ENCODE measurements at places on chromosomes 6 and 20.

GRCh38 chr6:113672491-113673149 is 184.5 kb upstream of the MARCKS start:
- no peak for DNase-seq

DNA sequence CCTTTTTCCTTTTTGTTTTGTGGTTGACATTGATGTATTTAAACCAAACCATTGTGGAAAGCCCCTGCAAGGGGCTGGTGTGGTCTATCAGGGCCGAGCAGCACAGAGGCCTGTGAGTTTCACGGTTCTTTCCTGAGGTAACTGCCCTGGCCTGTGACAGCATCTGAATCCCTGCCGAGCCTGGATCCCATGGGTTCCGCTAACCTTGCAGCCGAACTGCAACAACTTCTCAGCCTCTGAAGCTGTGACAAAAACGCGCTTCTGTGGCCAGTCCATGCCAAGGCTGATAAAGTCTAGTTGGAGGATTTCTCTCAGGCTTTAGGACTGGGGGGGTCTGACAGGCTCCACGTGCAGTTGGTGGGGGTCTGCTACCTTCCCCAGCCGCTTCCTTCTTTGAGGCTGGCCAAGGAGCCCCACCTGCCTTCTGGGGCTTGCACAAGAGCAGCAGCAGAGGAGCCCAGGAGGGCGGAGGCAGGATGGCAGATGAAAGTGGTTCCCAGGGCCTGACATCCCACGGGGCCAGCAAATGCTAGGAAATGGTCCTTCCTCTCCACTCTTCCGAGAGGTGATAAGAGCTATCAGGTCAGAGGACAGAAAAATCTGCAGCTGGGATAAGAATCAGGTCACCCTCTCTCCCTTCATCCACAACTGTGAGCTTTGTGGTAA is 150.9 kb downstream of the PREX1 start:
- DNase-seq = no peak

GRCh38 chr6:31158140-31158862 is at the start of gene TCF19:
TSS of gene TCF19 (plus strand) at chr6:31158589. CDS start at chr6:31159470, 881 bp downstream.
- peak; percentile 99 for DNase-seq

GRCh38 chr6:98433325-98434056 is 400.9 kb upstream of the POU3F2 start:
- DNase-seq = no peak

GRCh38 chr6:144718431-144718830 is 433.3 kb downstream of the UTRN start:
- no peak for DNase-seq

GRCh38 chr6:159535656-159536350 is 157.2 kb downstream of the SOD2 start:
- DNase-seq = no peak

- DNase-seq = peak; percentile 63
Observed at GRCh38 chr6:4059115-4059777, 19.7 kb downstream of the FAM217A start.

GRCh38 chr6:27865850-27866356 is 46.3 kb downstream of the OR2B2 start:
- no peak for DNase-seq

- DNase-seq = peak; percentile 57
Observed at GRCh38 chr6:41306187-41306854, 19.8 kb upstream of the TREM1 start.

DNA sequence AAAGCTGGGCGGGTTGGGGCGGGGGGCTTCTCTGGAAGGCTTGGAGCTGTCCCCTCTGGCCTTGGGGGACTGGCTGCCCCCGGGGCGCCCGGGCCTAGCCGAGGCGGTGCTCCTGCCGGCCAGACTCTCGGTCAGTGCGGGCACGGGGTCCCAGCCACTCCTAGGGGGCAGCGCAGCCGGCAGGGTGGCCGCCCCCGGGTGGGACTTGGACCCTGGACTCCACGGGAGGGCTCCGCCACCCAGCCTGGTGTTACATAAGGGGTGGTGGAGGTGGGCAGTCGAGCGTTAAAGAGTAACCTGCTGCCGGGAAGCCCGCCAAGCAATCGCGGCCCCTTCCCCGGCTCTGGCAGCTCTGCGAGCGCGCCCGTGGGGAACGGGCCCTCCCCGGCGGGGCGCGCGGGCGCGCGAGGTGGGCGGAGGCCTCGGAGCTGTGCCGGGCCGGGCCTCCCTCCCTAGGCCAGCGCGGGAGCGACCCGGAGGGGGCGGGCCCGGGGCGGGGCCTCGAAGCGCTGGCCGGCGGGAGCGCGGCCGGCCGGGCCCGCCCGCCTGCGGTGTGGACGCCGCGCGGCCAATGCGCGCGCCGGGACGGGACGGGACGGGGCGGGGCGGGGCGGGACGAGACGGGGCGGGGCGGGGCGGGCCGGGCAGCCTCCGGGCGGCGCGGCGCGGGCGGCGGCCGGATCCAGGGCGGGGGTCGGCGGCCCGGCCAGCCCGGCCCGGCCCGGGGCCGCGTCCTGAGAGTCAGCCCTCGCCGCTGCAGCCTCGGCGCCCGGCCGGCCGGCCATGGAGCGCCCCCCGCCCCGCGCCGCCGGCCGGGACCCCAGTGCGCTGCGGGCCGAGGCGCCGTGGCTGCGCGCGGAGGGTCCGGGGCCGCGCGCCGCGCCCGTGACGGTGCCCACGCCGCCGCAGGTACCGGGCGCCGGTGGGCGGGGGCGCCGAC is at the start of gene SLC2A4RG:
Gene SLC2A4RG (plus strand): TSS at position 647 of the 940 bp plus-strand sequence. CDS start 137 bp downstream, at position 784.
- peak; percentile 72 for DNase-seq

DNA sequence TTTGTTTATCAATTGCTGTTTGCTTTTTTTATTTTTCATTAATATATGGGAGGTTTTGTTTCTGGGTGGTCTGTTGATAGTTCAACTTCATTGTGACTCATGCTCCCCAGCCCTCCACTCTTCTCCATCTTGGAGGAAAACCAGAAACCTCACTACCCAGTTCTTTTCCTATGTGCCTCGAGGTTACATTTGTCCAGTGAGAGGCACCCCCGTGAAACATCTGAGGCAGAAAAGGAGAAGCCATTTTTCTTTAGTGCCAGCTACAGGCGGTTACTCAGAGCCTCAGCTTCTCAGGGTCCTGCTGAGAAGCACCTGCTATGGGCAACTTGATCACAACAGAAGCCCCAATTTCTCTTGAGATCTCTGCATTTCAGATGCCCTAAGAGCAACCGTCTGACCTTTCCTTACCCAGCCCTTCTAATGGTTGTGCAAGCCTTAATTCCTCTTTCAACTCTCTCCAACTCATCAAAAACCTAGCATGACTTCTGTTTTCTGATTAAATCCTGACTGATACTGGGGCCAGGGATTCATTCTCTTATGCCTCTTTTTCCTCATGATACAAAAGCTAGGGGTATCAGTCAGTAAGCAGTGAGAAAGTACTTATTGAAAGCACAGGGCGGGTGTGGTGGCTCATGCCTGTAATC is 144.6 kb downstream of the ELOVL4 start:
- DNase-seq = no peak

- no peak for DNase-seq
Observed at GRCh38 chr6:158043586-158044524, 62.2 kb downstream of the SYNJ2 start.

DNA sequence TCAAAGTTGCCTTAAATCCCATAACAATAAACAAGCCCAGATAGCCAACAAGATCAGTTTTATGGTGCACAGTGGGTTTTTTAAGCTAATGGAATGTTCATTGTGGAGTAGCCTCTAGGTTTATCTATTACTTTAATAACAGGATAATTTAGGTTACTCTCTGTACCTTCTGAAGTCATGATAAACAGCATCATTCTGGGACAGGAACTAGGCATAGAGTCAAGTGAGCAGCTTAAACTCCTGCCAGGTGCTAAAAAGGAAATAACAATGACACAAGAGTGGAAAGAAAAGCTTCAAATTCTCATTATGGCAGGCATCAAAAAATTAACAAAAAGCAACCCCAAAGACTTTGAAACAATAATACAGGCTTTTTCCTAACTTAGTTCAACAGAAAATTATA is 228.8 kb downstream of the HACE1 start:
- no peak for DNase-seq

DNA sequence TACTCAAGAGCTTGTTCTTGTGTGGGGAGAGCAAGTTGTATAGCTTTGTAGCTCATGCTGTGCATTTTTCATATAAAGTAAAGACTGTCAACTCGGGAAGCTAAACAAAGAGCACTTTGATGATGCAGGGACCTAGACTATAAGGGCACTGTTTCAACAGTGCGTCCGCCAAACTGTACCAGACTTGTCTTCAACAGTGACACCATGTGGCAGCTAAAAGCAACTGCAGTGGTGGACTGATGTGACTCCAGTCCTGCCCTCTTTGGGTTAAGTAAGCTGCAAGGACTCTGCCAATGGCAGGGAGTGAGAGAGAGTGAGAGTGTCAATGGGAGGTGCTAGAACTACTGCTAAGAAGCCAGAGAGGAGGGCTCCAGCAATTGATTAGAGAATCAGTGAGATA is 48.1 kb upstream of the MC3R start:
- no peak for DNase-seq

- DNase-seq = no peak
Observed at GRCh38 chr6:137806914-137807682, 60.0 kb upstream of the TNFAIP3 start.

DNA sequence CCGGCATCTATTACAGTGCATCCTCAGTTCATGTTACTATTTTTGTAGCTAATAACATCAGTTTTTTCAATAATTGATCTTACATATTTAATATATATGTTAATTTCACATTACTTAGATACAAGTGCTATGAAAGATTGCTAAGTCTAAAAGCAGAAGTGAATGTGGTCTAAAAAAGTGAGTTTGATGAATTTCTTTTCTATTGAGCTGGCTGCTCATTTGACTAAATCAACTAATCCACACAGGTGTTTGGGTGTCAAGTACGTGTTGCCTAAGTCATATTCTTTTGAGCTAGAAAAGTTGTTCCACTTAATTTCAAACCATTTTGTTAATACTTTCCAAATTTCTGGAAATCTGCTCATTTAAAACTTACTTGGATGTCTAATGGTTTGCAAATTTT is 46.6 kb upstream of the EZR start:
- no peak for DNase-seq

DNA sequence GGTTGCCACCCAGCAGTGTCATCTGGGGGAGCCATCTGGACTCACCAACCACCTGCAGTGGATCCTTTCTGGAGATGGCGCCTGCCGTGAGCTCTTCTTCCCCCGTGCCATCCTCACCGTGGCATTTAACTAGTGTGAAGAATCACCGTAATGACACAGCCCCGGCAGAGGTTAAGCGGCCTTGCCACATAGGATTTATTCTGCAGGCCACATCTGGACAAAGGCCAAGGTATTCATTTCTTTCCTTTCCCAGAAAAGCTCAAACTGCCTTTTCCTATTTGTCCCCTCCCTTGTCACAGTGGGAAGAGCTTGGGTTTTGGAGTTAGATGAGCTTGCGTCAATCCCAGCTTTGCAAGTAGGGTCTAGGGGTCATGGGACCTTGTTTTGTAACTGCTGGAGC is 88.4 kb downstream of the PXDC1 start:
- DNase-seq = no peak

GRCh38 chr20:3749689-3750531 is 17.4 kb downstream of the HSPA12B start:
- DNase-seq = peak; percentile 12

DNA sequence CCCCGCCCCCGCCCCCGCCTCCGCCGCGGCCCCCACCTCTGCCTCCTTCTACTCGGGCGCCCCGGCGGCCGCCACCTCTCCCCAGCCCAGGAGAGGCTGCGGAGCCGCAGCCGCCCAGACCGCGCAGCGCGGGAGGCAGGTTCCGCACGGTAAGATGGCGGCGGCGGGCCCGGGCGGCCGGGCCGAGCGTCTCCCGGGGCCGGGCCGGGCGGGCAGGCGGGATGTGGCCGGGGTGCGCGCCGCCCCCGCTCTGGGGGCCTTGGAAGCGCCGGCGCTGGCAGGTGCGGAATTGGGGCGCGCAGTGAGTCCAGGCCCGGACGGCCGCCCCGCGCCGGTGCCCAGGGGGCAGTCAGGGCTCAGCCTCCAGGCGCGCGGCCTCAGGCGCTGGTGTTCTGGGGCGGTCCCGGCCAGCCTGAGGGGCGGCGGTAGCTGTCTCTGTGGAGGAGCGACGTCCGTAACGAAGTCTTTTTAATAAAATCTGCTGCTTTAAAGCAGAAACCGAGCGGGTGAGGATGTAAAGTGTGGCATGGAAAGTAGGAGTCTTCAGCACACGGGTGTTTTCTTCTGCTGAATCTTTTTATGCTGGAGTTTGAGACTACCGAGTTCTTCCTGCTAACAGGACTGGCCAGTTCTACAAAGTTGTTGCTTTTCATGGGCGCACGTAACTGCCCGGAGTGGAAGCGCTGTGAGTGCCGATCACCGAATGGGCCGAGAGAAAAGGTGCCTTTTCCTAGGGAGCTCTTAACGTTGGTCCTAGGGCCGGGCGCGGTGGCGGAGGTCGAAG is at the start of gene GID8:
Gene GID8 (plus strand): TSS at position 43 of the 784 bp plus-strand sequence. CDS start 3,356 bp downstream, outside the sequence.
- peak; percentile 35 for DNase-seq

DNA sequence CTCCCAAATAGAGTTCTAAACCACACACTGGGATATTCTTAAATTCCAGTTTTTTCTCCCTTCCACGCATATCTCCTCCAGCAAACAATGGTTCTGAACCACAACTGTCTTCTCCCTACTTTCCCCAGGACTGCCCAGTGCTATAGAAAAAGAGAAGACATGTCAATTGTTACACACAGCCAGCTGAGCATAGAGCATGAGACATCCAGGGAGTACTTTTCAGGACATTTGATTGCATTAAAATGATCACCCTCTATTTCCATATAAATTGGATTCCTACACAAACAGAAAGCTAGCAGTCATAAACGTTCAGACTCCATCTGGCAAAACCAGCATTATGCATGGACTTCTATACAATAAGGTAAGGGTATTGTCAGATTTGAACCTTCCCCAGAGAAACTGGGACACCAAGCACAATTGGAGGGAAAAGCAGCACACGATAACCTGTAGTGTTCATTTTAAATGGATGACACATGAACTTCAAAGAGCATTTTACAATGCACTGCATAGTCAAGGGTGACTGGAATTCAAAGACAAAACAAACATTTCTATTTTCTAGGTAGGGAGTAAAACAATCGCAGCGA is 93.1 kb upstream of the HEY2 start:
- no peak for DNase-seq

- DNase-seq = no peak
Observed at GRCh38 chr6:37679539-37680476, 17.9 kb downstream of the MDGA1 start.

DNA sequence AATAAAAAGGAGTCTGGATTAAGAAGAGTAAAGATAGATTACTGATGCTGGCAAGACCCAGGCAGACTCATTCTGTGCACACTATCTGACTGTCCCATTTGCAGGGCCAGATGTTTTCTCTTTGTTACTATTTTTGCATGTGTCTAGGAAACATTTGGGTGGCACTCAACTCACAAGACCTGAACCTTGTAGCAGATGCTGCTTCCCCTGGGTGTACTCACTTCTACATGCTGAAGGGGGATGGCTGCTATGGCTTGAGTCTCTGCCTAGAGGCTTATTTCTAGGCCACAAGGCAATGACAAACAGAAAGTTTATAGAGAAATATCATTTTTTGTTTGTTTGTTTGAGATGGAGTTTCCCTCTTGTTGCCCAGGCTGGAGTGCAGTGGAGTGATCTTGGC is 351.4 kb downstream of the FOXA2 start:
- no peak for DNase-seq

GRCh38 chr6:122494665-122495272 is 23.2 kb upstream of the SERINC1 start:
- DNase-seq = no peak

GRCh38 chr6:109050447-109051102 is 44.1 kb downstream of the SESN1 start:
- DNase-seq = no peak

GRCh38 chr20:52922436-52922835 is 49.7 kb upstream of the TSHZ2 start:
- DNase-seq = no peak

GRCh38 chr20:60840971-60841370 is 411.1 kb upstream of the CDH4 start:
- DNase-seq = no peak
